ENCODE measurements at places on chromosomes 2 and 18. TPM values are rescaled to one million over a fixed set of nuclear protein-coding genes. Genes with fewer than 3 reads are reported as not detected.

DNA sequence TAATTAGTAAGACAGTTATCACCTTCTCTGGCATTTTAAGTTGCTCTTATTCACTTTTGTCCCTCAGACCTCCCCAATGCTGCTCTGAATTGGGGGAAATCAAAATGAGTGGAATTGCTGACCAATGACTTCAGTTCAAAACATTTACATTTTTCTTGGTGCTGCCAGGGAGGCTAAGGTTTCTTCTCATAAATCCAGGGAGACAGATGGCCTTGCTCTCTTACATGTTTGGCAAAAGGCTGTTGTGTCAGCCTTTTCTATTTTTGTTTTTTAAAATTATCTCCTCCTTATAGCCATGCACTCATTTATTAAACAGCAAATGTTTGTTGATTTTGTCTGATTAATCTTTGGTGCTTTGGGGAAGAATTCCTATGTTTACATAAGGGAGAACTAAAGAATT is 82.0 kb downstream of the GALNT13 start:
- no peak overlapping the region for H3K27ac ChIP-seq
- no peaks in the 10 kb centered on the region for H3K36me3 ChIP-seq
- no peak overlapping the region for H3K4me3 ChIP-seq
- H3K4me1 ChIP-seq: no peaks in the 10 kb centered on the region
- no peak for DNase-seq

Gene CNDP1
- not detected for total RNA-seq

- peaks cover 100% of the 10 kb centered on the region for H3K36me3 ChIP-seq
- no peak for DNase-seq
- no peaks in the 10 kb centered on the region for H3K27me3 ChIP-seq
- H3K27ac ChIP-seq: no peak overlapping the region
- no peaks in the 10 kb centered on the region for H3K4me1 ChIP-seq
Observed at GRCh38 chr2:238182362-238182761, 21.1 kb downstream of the ILKAP start.

- no peaks in the 10 kb centered on the region for H3K4me1 ChIP-seq
- no peak for DNase-seq
- no peak overlapping the region for H3K4me3 ChIP-seq
- no peaks in the 10 kb centered on the region for H3K36me3 ChIP-seq
- H3K27me3 ChIP-seq: no peaks in the 10 kb centered on the region
Observed at GRCh38 chr2:101223814-101224231, 28.9 kb upstream of the CNOT11 start.

GRCh38 chr18:13186687-13187086 is 31.9 kb upstream of the LDLRAD4 start:
- no peak overlapping the region for H3K4me3 ChIP-seq
- H3K4me1 ChIP-seq: no peaks in the 10 kb centered on the region
- H3K27ac ChIP-seq: no peak overlapping the region

DNA sequence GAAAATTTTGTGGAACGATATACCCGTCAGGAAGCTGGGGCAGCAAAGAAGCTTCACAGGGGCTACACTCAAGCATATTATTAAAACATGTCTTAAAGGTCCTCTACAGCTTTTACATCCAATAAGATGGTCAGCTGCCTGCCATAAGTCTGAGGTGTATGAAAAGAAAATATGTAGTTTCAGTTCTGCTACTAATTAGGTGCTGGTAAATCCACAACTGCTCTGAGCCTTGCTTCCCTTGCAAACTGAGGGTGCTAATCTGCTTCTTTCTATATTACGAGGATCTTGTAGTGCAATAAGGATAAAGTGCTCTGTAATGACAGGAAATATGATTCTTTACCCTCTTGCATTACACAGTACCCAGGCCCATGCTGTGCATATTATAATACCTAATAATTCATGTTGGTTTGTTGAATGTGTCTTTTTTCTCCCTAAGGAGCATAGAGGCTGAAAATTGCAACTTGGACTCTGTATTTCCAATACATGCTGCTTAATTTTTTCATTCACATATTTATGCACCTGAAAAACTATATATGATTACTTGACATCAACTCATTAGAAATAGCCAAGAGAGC is 14.5 kb upstream of the SLC8A1 start:
- H3K4me1 ChIP-seq: no peaks in the 10 kb centered on the region
- no peaks in the 10 kb centered on the region for H3K27me3 ChIP-seq
- no peak overlapping the region for H3K27ac ChIP-seq
- no peak for DNase-seq
- H3K4me3 ChIP-seq: no peak overlapping the region

GRCh38 chr2:162747021-162747420 is 91.5 kb downstream of the KCNH7 start:
- no peaks in the 10 kb centered on the region for H3K36me3 ChIP-seq
- no peaks in the 10 kb centered on the region for H3K27me3 ChIP-seq
- H3K4me3 ChIP-seq: no peak overlapping the region
- no peak for DNase-seq
- H3K27ac ChIP-seq: no peak overlapping the region

- DNase-seq: peak; percentile 61
- peaks cover 23% of the 10 kb centered on the region for H3K4me1 ChIP-seq
- no peaks in the 10 kb centered on the region for H3K36me3 ChIP-seq
- H3K27me3 ChIP-seq: no peaks in the 10 kb centered on the region
- H3K27ac ChIP-seq: no peak overlapping the region
Observed at GRCh38 chr2:109275120-109276012, 146.4 kb downstream of the SH3RF3 start.

All from upper lobe of right lung (tissue), 1 donor.